ENCODE measurements at places on chromosomes 16 and 17. TPM values are rescaled to one million over a fixed set of nuclear protein-coding genes. Genes with fewer than 3 reads are reported as not detected.

DNA sequence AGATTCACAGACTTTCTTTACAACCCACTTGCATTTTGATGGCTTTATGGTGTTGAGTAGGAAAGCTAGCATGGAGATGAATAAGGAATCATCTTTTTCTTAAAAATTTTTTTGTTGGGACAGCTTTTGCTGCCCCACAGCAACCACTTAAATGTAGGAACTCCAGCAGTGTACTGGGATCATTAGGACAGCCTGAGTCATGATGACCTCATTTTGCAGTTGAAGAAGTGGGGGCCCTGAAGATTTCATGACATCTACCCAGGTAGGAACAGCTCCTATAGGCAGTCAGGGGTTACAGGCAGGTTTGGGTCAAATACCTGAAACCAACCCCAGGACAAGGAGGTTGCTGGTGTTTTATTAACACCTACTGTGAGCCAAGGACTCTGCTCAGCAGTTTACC lies 2.1 kb downstream of the METTL22 start:
- no peak overlapping the region for H3K4me3 ChIP-seq
- no peak overlapping the region for H3K27ac ChIP-seq
- H3K36me3 ChIP-seq: peaks cover 38% of the 10 kb centered on the region
- DNase-seq: no peak
- no peaks in the 10 kb centered on the region for H3K27me3 ChIP-seq

GRCh38 chr16:58157951-58158540 lies 28.9 kb upstream of the CFAP20 start:
- H3K36me3 ChIP-seq: peaks cover 21% of the 10 kb centered on the region
- H3K4me3 ChIP-seq: no peak overlapping the region
- H3K27me3 ChIP-seq: no peaks in the 10 kb centered on the region
- no peaks in the 10 kb centered on the region for H3K4me1 ChIP-seq
- no peak for DNase-seq
- peak overlapping the region; percentile 26 for H3K27ac ChIP-seq

- H3K4me1 ChIP-seq: peaks cover 23% of the 10 kb centered on the region
- DNase-seq: peak; percentile 51
- H3K36me3 ChIP-seq: no peaks in the 10 kb centered on the region
- H3K27me3 ChIP-seq: no peaks in the 10 kb centered on the region
- H3K27ac ChIP-seq: no peak overlapping the region
- H3K4me3 ChIP-seq: no peak overlapping the region
These were observed 32.2 kb upstream of the BRD7 start for GRCh38 chr16:50400967-50401348.

DNA sequence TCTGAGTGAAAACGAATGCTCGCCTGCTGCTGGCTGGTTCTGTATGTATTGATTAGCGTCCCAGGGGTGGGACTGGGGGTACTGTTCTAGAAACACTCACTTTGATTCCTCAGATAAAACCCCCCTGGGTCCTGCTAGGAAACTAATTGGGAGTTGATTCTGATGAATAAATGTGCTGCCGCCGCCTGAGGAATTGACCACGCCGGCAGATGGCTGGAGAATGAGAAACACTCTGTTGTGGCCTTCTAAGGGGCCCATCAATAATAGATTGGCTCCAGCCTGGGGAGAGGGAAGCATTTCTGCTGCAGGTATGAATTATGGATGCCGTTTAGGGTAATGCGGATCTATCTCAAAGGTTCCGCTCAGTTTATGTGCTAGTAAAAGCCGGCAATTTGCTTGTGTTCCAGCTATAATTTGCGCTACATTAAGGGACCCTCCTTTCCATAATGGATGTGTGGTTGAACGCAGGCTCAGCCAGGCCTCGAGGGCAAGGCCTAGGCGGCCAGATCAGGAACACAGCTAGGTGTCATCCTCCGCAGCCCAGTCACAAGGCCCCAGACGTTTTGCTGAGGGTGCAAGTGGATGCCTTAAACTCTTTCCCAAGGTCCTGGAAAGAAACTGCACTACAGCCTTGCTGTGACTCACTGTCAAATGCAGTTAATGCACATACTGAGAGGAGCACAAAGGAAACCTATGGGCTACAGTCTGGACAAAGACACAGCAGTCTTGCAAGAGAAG lies 132.2 kb upstream of the HS3ST2 start:
- H3K4me1 ChIP-seq: peaks cover 11% of the 10 kb centered on the region
- no peaks in the 10 kb centered on the region for H3K27me3 ChIP-seq

DNA sequence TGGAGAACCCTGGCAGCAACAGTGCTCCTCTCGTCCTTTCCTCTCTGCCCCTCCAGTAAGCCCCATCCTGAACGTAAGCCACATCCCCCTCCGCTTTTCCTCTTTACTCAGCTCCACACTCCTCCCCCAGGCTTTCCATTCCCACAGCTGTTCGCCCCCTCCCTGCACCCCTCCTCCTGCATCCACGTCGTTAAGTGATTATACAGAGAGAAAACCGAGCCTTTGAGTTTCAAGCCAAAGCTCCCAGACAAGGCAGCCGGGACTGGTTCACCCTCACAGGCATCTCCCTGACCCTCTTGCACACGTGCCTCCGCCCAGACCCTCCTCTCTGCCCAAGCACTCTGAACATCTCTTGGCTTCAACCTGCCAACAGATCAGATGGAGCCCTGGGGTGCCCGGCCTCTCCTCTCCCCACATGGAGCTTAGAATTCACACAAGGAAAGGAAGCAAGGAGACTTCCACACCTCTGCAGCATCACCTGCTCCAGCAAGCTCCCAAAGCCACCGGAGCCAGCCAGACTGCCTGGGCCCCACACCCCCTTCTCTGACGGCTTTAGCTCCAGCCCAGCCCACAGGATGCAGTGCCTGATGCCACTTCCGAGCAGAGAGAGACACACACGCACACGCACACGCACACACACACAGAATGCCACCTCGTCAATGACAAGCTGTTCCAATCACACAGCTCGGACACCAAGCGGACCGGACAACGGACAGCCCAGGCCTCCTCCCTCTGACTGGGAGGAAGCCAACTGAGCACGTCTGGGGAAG lies 99.9 kb upstream of the CCL2 start:
- no peaks in the 10 kb centered on the region for H3K36me3 ChIP-seq
- no peak for DNase-seq
- H3K4me1 ChIP-seq: no peaks in the 10 kb centered on the region
- no peak overlapping the region for H3K27ac ChIP-seq

DNA sequence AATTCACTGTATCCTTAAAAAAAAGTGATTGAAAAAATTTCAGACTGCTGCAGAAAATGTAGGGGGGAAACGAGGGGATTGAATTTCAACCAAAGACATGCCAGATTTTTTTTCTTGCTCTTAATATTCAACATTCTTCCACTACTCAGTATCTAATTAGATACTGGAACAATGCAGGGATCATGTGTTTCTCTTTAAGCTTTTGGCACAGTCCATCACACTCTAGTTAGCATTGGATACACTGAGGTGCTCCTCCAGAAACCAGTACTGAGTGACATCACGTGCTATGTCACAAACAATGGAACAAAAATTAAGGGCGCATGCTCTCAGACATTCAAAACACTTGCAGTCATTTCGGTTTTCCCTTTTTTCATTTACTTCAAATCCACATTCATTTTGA lies 298.6 kb upstream of the PSMD7 start:
- no peak for DNase-seq
- no peak overlapping the region for H3K4me3 ChIP-seq
- no peaks in the 10 kb centered on the region for H3K4me1 ChIP-seq
- H3K27ac ChIP-seq: no peak overlapping the region
- H3K27me3 ChIP-seq: peaks cover 55% of the 10 kb centered on the region
- H3K36me3 ChIP-seq: no peaks in the 10 kb centered on the region

GRCh38 chr17:77688369-77688768 lies 270.1 kb upstream of the TNRC6C start:
- H3K27me3 ChIP-seq: peaks cover 56% of the 10 kb centered on the region
- no peak overlapping the region for H3K27ac ChIP-seq
- no peak for DNase-seq
- peaks cover 13% of the 10 kb centered on the region for H3K4me1 ChIP-seq
- no peak overlapping the region for H3K4me3 ChIP-seq

DNA sequence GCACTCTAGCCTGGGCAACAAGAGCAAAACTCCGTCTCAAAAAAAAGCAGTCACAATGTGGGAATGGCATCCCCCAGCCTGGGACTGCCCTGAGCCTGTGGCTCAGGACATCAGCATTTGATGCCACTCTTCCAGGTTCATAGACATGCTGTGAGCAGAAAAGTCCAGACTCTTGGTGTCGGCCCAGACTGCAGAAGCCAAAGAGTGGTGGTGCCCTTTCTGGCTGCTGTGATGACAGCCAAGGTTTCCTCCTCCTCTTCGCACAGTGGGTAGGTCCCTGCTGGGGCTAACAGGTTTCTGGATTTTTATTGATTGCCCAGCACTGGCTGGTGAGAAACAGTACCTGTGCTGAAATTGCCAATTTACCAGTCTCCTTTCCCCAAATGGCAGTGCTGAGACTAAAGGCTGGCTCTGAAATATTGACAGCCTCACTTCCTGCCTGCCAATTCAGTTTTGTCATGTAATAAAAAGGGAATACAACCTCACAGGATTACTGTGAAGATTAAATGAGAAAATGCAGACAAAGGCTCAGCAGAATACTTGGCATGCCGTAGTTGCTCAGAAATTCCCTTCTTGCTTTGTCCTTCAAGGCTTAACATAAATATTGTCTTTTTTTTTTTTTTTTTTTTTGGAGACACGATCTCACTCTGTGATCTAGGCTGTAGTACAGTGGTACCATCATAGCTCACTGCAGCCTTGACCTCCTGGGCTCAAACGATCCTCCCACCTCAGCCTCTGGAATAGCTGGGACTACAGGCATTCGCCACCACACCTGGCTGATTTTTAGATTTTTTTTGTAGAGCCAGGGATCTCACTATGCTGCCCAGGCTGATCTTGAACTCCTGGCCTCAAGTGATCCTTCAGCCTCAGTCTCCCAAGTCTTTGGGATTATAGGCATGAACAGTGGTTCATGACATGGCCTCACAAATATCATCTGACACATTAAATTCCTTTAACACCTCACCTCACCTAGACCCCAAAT lies 15.5 kb upstream of the UBE2G1 start:
- no peak overlapping the region for H3K27ac ChIP-seq
- no peaks in the 10 kb centered on the region for H3K36me3 ChIP-seq
- no peaks in the 10 kb centered on the region for H3K4me1 ChIP-seq
- DNase-seq: no peak

The LPO gene
- not detected for total RNA-seq

DNA sequence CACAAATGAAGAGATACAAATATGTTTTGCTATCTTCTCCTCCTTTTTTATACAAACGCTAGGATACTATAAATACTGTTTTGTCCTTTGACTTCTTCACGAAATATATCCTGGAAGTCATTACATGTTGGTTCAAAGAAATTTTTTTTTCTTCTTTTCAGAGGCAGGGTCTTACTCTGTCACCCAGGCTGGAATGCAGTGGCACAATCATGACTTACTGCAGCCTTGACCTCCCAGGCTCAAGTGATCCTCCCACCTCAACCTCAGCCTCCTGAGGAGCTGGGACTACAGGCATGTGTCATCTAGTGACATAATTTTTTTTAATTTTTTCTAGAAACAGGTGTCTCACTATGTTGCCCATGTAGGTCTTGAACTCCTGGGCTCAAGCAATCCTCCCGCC lies 16.1 kb downstream of the CMC2 start:
- H3K27me3 ChIP-seq: no peaks in the 10 kb centered on the region
- H3K4me1 ChIP-seq: peaks cover 35% of the 10 kb centered on the region
- peaks cover 17% of the 10 kb centered on the region for H3K36me3 ChIP-seq

The IRX3 gene
- total RNA-seq: 17.6 TPM

GRCh38 chr16:17474572-17474971 lies 3.8 kb upstream of the XYLT1 start:
- H3K27ac ChIP-seq: no peak overlapping the region
- H3K36me3 ChIP-seq: no peaks in the 10 kb centered on the region
- H3K27me3 ChIP-seq: no peaks in the 10 kb centered on the region
- DNase-seq: no peak
- H3K4me1 ChIP-seq: no peaks in the 10 kb centered on the region

DNA sequence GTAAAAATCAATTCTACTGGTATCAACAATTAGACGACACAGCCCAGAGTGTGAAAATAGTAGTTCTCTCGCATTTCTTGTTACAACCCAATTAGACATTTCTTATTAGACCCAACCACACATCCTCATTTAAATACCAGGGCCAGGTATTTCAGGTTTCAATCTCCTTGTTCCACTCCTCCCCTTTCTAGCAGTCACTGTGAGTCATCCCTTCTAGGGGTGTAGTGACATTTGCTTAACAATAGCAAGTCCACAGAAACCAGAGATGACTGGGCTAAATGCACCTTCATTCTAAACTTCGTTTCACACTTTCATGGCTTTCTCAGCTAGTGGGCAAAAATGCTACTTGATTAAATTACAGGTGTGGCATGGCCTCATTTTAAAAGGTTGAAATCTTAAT lies 116.9 kb upstream of the CACNG3 start:
- no peaks in the 10 kb centered on the region for H3K36me3 ChIP-seq
- H3K27ac ChIP-seq: no peak overlapping the region
- DNase-seq: peak; percentile 33
- no peak overlapping the region for H3K4me3 ChIP-seq
- H3K4me1 ChIP-seq: no peaks in the 10 kb centered on the region

DNA sequence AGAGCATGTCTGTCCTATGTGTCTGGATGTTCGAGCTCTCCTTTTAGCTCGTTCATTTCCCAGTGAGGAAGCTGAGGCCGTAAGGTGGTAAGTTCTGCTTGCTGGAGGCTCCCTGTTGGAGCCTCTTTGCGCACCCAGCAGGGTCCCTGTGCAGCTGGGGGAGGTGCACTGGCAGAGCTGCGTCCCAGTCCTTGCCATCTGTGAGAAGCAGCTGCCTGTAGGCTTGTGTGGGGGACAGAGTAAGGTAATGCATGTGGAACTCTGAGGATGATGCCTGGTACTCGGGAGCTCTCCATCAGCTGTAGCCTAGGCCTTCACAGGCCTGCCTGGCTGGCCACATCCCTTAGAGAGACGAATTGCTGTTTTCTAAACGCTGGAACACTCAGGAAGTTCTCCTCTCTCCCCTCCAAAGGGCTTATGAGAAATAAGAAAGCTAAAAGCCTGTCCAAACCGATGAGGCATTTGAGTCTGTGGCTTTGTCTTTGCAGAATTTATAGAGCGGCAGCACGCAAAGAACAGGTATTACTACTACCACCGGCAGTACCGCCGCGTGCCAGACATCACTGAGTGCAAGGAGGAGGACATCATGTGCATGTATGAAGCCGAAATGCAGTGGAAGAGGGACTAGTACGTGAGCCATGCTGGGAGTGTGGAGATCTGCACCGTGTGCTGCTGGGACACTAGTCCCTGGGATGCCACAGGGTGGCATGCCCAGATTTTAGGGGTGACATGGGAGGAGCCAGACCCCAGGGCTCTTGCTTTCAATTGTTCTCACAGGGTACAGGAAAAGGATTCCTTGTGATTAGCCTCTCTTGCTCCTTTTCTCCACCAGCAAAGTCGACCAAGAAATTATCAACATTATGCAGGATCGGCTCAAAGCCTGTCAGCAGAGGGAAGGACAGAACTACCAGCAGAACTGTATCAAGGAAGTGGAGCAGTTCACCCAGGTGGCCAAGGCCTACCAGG lies 1.6 kb downstream of the NDUFB10 start:
- H3K27ac ChIP-seq: peak overlapping the region; percentile 91
- peak; percentile 68 for DNase-seq
- H3K4me1 ChIP-seq: peaks cover 23% of the 10 kb centered on the region
- H3K36me3 ChIP-seq: peaks cover 59% of the 10 kb centered on the region
- no peaks in the 10 kb centered on the region for H3K27me3 ChIP-seq
- H3K4me3 ChIP-seq: peak overlapping the region; percentile 78

- no peaks in the 10 kb centered on the region for H3K27me3 ChIP-seq
- peak overlapping the region; percentile 83 for H3K27ac ChIP-seq
- peaks cover 23% of the 10 kb centered on the region for H3K4me1 ChIP-seq
- DNase-seq: no peak
- no peaks in the 10 kb centered on the region for H3K36me3 ChIP-seq
These were observed 11.3 kb upstream of the RNF157 start for GRCh38 chr17:76251478-76252039.

- no peaks in the 10 kb centered on the region for H3K4me1 ChIP-seq
- peaks cover 30% of the 10 kb centered on the region for H3K36me3 ChIP-seq
- no peak overlapping the region for H3K27ac ChIP-seq
- no peak overlapping the region for H3K4me3 ChIP-seq
- DNase-seq: no peak
These were observed 119.8 kb downstream of the CLEC16A start for GRCh38 chr16:11064202-11064540.

Data from MCF 10A (cell line).